Thymus (tissue), 14 donors: ENCODE measurements at places on chromosomes 3 and 15. TPM values are rescaled to one million over a fixed set of nuclear protein-coding genes. Genes with fewer than 3 reads are reported as not detected.

- no peak for DNase-seq
Observed at GRCh38 chr3:39404943-39405686, 1.4 kb upstream of the RPSA start.

DNA sequence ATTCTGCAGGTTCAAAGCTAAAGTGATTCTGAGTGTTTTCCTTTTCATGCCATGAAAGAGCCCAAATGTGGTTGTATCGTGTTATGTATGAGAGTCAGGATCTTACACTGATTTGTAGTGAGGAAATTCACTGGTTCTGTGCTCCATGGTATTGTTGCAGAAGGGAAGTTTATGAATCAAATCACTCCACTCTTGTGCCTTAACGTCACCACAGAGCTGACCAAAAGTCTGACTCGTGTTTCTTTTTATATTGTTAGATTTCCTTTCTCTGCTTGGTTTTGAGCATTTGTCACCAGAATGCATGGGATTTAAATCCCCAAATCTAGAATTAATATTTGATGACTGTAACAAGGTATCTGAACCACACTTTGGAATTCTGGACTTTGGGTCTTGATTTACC is 29.1 kb upstream of the SLC30A4 start:
- no peak for DNase-seq

DNA sequence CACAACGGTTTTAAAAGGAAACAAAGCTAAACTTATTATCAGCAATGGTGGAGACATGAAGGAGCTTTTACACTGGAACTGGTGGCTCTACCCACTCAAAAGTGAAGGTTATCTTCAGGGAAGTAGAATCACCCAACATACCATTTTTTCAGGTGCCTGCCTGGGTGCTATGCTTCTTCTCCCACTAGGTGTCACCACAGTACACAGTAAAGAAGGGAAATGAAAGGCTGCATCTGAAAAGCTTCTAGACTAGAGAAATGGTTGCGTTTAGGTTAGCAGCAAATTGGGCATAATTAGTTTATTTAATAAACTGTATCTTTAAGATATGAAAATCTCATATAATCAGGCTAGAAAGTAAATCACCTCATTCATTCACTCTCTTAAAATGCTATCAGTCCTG is 47.0 kb upstream of the SELENOK start:
- peak; percentile 35 for DNase-seq

Gene CHDH
- total RNA-seq: 0.38 TPM
